ENCODE measurements at places on chromosomes 4 and X.

DNA sequence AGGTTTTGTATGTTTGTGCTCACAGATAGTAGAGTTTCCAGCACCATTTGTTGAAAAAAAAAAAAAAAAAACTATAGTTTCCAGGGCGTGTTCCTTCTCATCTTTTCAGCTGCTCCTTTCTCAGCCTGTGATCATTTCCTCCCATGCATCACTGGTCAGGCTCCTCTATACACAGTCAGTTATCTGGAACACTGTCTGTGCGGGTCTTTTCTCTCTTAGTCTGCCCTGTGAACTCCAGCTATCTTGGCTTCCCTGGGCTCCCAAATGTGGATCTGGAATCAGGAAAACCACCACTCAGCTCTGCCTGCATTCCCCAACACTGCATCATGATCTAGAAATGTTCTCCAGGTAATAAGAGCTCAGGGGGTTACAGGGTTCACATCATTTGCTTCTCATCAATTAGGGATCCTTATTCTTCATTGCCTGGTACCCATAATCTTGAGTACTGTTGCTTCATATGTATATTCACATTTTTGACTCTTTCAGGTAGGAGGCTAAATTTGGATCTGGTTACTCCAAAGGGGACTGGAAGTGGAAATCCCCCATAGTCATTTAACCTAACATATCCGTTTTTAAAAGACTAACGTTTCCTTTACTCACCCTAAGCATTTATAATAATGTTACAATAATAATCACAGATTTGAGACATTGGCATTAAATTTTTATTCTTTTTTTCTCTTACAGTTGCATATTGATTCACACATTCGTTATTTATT lies 221.8 kb upstream of the KLF3 start:
- no peak for DNase-seq

- DNase-seq = no peak
Measured at GRCh38 chr4:152331042-152331441, 204.8 kb downstream of the FBXW7 start.

DNA sequence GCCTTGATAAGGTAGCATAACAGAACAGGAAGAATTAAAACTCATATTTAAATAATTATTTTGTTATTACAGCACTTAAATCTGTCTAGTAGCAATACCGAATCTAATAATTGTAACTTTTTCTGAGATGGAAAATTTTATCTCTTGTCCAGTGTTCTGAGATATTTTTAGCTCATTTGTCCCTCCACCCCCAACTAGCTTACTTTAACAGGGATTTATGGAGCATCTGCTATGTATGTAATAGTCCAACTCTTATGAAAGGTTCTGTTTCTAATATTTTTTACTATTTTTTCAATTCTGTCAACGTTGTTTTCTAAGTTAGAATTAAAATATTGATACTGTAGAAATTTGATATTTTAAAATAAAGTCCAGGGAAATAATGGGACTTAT lies 38.2 kb upstream of the NUDT6 start:
- no peak for DNase-seq

GRCh38 chr4:53923921-53924320 lies 140.5 kb downstream of the CHIC2 start:
- DNase-seq = no peak

- no peak for DNase-seq
Measured at GRCh38 chr4:102809190-102809589, 18.2 kb downstream of the UBE2D3 start.

DNA sequence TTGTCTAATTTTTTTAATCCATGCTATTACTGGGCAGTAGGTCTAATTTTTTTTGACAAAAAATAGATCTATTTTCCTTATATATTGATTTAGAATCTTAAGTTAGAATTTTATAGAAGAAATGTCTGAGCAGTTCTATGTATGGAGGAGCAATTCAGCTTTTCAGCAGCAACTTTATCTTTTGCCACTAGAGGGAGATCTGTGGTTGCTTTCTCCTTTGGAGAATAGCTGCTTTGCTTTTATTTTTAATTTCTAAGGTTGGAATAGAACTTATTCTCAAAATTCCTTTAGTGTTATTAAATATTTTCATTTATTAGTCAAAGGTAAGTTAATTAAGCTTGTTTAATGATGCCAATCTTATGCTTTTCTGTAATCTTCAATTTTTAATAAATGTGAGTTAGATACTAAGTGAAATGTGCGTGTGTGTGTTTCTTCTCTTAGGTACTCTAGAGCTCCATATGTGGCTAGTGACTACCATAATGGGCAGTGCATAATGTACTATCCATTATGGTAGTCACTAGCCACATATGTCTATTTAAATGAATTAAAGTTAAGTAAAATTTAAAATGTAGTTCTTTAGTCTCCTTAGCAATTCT lies 29.3 kb downstream of the FAM199X start:
- DNase-seq = no peak
